ENCODE measurements at places on chromosomes 4 and X.
A peak's percentile ranks its signal among the peaks of the same experiment; 100 is the strongest.

GRCh38 chrX:107560041-107560440 lies 68.3 kb upstream of the PRPS1 start:
- DNase-seq: no peak

- no peak for DNase-seq
These were observed 836 bp upstream of the LNX1 start for GRCh38 chr4:53592122-53592521.

- DNase-seq: no peak
These were observed 314.1 kb downstream of the STK32B start for GRCh38 chr4:5365071-5366008.

DNA sequence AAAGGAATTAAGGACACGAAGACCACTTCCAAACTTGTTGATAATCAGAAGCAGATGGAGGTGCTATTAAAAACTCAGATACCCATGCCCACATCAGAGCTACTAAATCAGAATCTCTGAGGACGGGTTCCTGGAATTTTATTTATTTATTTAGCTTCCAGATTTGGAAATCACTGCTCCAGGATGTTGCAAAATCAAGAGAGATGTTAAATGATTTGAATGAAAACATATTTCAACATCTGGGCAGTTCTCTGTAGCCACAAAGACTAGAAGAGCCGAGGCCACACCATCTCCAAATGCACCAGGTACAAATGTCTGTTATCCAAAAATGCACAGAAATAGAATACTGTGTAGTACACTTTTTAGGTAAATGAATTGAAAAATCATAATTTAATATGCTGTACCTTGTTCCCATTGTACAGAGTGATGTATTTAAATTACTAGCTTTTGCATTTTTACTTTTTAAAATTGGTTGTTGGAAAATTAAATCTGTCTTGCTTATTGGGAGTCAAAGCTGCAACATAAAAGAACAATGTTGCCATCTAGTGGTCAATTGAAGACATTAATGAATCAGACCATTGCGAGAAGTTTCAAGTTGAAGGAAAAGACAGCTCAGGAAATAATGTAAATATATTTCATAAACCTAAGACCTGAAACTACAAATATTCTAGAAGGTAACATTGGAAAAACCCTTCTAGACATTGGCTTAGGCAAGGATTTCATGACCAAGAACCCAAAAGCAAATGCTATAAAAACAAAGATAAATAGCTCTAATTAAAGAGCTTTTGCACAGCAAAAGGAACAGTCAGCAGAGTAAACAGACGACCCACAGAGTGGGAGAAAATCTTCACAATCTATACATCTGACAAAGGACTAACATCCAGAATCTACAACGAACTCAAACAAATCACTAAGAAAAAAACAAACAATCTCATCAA lies 151.3 kb upstream of the TTC29 start:
- DNase-seq: peak; percentile 21

- no peak for DNase-seq
These were observed 95.4 kb downstream of the PTTG2 start for GRCh38 chr4:38055566-38055965.

GRCh38 chr4:16464651-16465050 lies 238.4 kb upstream of the TAPT1 start:
- no peak for DNase-seq

DNA sequence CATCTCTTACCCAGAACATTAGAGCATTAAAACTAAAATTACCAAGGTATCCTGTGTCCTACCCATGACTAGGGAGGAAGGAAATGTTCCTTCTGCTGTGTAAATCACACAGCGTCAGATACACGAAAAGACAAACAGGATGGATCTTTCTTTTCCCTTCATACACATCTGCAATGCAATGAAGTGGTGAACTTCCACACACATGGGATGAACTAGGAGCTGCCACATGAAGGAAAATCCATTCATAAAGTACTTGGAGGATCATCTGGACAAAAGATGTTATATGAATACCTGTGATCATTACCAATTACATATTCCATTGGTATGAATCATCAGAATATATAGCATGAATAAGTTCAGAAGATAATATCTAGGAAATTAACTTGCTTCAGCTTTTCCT lies 46.2 kb downstream of the LDB2 start:
- no peak for DNase-seq

GRCh38 chr4:38306482-38307071 lies 346.4 kb downstream of the PTTG2 start:
- DNase-seq: no peak

DNA sequence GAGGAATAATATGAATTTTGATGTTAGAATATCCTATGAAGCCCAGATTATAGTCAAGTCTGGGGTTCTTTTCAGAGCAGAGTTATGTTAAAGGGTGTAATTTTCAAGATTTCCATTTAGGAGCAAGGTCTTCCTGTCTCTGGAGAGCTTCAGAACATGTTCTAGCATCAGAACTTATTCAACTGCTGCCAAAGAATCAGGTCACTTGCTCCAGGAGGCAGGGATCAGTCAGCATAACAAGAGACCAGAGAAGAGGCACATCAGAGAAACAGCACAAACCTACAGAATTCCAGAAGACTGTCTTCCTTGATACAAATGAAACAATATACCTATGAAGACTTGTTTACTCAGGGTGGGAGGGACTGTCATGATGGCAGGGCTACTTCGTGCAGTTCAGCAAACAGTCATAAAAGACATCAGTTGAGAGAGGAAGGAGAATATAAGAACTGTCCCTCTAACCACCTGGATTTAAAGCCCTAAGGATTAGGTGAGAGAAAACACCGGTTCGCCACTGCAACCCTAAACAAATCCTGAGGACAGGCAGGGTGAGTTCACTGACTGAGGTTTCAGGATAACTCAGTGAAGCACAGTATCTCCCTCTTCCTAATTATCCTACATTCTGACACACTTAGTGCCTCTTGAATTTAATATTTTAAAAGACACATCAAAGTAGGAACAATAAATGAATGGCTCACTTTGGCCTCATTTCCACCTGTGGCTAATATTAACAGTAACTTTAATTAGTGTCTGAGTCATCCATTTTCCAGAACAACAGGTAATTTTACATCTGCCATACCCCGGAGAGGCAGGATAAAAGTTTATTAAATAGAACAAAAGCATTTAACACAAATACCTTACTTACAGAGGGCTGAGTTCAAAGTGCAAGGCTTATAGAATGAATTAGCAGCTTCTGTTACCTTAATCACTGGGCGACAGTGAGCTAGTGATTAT lies 93.0 kb downstream of the HDAC8 start:
- DNase-seq: no peak

- no peak for DNase-seq
These were observed 57.1 kb upstream of the NKX1-1 start for GRCh38 chr4:1463088-1463926.

- no peak for DNase-seq
These were observed 294.6 kb upstream of the STS start for GRCh38 chrX:6852869-6853268.

DNA sequence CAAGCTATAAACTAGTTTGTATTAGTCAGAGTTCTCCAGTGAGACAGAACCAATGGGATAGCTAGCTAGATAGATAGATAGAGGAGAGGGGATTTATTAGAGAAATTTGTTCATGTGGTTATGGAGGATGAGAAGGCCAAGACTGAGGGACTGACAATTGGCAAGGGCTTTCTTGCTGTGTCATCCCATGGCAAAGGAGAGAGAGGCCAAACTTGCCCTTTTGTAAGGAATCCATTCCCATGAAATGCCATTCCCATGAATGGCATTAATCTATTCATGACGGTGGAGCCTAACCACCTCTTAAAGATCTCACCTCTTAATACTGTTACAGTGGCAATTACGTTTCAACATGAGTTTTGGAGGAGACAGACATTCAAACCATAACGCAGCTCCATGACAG lies 58.1 kb downstream of the LINC00632 start:
- no peak for DNase-seq

GRCh38 chr4:11446155-11446811 lies 17.6 kb upstream of the HS3ST1 start:
- no peak for DNase-seq
